ENCODE measurements at places on chromosomes 1 and 21. TPM values are rescaled to one million over a fixed set of nuclear protein-coding genes. Genes with fewer than 3 reads are reported as not detected.
A peak's percentile ranks its signal among the peaks of the same experiment; 100 is the strongest.

Gene ADAMTS1
- not detected for total RNA-seq

Gene BTBD8
- 1.3 TPM for total RNA-seq

Gene KCNA3
- total RNA-seq: 16.2 TPM

DNA sequence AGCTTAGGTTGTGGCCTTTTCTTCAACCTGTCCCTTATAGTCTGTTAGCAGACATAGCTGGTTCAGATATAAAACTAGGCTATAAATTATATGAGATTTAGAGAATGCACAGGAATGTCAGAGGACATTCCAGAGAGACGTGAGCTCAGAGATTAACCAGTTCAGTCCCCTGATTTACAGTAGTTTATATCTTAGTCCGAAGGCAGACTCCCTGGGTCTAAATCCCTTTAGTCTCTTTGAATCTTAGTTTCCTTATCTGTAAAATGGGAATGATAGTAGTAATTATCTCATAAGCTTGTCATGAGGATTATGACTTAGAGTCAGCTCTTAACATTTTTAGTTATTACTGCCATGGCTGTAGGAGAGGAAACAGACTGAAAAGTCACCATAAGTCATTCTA, 45.5 kb upstream of the PLXNA2 start:
- no peak overlapping the region for H3K4me3 ChIP-seq
- no peak overlapping the region for H3K27ac ChIP-seq
- DNase-seq: no peak

GRCh38 chr1:7473223-7474142, 297.6 kb upstream of the VAMP3 start:
- H3K27me3 ChIP-seq: no peaks in the 10 kb centered on the region
- H3K36me3 ChIP-seq: no peaks in the 10 kb centered on the region
- no peak overlapping the region for H3K27ac ChIP-seq
- DNase-seq: no peak
- H3K4me3 ChIP-seq: no peak overlapping the region

DNA sequence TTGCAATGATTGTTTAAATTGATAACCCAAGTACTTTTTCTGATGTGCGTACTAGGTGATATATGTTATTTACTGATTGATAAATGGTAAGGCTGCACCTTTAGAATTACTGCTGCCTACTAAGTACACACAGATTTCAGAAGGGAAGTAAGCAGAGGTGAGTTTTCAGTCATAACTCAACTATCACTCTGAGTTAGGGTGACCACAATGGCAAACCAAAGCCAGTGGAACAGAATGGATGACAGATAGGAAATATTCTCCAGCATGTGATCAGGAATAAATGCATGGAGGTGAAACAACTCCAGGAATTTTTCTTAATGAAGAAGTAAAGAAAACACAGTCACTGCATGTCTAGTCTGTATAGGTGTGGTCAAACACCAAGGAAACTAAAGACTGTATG, 7.5 kb upstream of the KCNJ15 start:
- no peak overlapping the region for H3K27ac ChIP-seq
- peaks cover 24% of the 10 kb centered on the region for H3K4me1 ChIP-seq
- peaks cover 7% of the 10 kb centered on the region for H3K27me3 ChIP-seq
- no peak for DNase-seq

- H3K4me3 ChIP-seq: no peak overlapping the region
- H3K27me3 ChIP-seq: no peaks in the 10 kb centered on the region
- H3K27ac ChIP-seq: no peak overlapping the region
- DNase-seq: no peak
- H3K4me1 ChIP-seq: no peaks in the 10 kb centered on the region
These were observed 1276.7 kb upstream of the PRMT6 start for GRCh38 chr1:105779727-105780126.

DNA sequence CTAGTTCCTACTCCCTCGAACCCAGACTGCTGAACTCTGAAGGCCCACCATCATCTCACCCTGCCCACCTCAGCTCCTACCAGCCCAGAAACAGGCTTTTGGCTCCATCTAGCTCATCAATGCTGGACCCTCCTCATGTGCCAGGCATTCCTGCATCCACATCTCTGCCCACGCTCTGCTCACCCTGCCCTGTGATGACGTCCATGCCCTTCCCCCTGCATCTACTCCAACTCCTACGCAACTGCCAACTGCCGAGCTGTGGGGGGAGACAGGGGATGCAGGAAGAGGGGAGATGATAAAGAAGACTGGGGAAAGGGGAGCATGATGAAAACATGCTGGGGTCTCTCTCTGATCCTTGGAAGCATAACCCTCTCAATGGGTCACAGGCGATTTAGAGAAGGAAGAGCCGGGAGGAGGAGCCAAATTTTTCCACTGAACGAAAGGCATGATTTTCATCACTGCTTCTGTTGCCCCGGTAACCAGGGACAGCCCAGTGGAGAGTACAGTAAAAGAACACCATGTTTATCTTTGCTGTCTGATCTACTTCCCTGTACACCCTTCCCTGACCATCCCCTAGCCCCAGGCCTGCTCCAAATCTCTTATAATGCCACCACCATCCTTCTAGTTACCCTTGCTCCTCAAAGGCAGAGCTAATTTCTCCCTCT, 44.3 kb downstream of the CD34 start:
- DNase-seq: peak; percentile 67
- no peaks in the 10 kb centered on the region for H3K27me3 ChIP-seq
- H3K4me1 ChIP-seq: peaks cover 86% of the 10 kb centered on the region
- H3K36me3 ChIP-seq: peaks cover 51% of the 10 kb centered on the region
- peak overlapping the region; percentile 91 for H3K4me3 ChIP-seq

GRCh38 chr1:32336591-32336932, 529 bp upstream of the MARCKSL1 start:
- H3K4me1 ChIP-seq: peaks cover 49% of the 10 kb centered on the region
- no peaks in the 10 kb centered on the region for H3K27me3 ChIP-seq
- no peak overlapping the region for H3K27ac ChIP-seq
- H3K36me3 ChIP-seq: peaks cover 11% of the 10 kb centered on the region
- H3K4me3 ChIP-seq: peak overlapping the region; percentile 36

GRCh38 chr1:230186003-230186863, 119.2 kb downstream of the GALNT2 start:
- H3K36me3 ChIP-seq: peaks cover 39% of the 10 kb centered on the region
- no peak overlapping the region for H3K4me3 ChIP-seq
- H3K4me1 ChIP-seq: peaks cover 36% of the 10 kb centered on the region
- H3K27me3 ChIP-seq: no peaks in the 10 kb centered on the region
- peak; percentile 47 for DNase-seq

GRCh38 chr21:19785941-19786340, 1212.3 kb upstream of the NCAM2 start:
- H3K27me3 ChIP-seq: no peaks in the 10 kb centered on the region
- H3K4me3 ChIP-seq: no peak overlapping the region
- H3K4me1 ChIP-seq: no peaks in the 10 kb centered on the region
- no peak for DNase-seq

DNA sequence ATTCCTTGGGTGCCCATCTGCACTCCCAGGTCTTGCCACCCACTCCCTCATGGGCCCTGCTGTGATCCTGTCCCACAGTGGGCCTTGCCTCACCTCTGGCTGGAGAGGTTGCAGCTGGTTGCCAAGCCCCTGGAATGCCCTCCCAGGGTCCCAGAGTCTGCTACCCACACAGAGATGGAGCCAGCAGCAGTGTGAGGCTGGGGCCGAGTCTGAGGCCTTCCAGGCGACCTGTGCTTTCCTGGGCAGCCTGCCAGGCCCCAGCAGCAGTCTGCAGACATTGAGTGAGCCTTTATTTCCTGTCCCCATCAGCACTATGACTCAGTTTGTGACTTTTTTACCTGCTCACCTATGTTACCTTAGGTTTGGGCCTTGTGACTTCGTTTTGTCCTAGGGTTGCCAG, 25.0 kb upstream of the TSPAN2 start:
- DNase-seq: no peak
- no peaks in the 10 kb centered on the region for H3K36me3 ChIP-seq
- H3K4me1 ChIP-seq: peaks cover 2% of the 10 kb centered on the region
- H3K27me3 ChIP-seq: no peaks in the 10 kb centered on the region
- H3K27ac ChIP-seq: no peak overlapping the region
- H3K4me3 ChIP-seq: no peak overlapping the region

- H3K36me3 ChIP-seq: no peaks in the 10 kb centered on the region
- no peaks in the 10 kb centered on the region for H3K4me1 ChIP-seq
- no peak for DNase-seq
- H3K27me3 ChIP-seq: peaks cover 5% of the 10 kb centered on the region
- H3K27ac ChIP-seq: no peak overlapping the region
These were observed 37.1 kb downstream of the DIRAS3 start for GRCh38 chr1:68013351-68013750.

- peaks cover 5% of the 10 kb centered on the region for H3K36me3 ChIP-seq
- DNase-seq: no peak
- H3K27me3 ChIP-seq: no peaks in the 10 kb centered on the region
- H3K27ac ChIP-seq: peak overlapping the region; percentile 55
These were observed 16.3 kb downstream of the ATG4C start for GRCh38 chr1:62800281-62800680.

DNA sequence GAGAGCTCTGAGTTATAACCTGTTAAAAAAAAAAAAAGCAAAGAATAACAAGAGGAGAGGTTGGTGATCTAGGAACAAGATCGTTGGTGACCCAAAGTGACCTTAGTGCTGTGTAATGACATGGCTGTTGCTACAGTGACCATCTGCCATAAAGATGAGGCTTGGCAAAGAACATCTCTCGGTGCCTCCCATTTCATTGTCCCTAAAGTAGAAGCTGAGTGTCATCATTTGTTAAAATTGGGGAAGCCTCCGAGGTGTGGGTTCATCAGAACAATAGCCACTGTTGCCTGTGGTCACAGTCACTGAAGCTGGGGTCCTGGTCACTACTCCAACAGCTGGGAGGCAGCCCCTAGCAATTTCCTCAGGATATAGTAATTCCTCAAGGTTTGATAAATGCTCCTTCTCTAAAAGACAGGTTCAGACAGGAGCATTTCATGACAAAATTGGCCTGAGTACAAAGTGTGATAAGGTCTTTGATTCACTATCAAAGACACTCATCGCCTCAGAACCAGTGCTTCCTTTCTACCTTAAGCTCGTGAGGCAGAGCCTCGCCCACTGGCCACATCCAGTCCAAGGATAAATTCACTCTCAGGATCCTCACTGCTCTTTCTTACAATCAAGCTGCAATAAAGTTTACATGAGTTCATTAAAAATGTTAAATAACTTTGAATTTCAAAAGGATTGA, 81.9 kb upstream of the RGS2 start:
- no peaks in the 10 kb centered on the region for H3K36me3 ChIP-seq
- H3K27me3 ChIP-seq: peaks cover 1% of the 10 kb centered on the region
- H3K4me1 ChIP-seq: no peaks in the 10 kb centered on the region
- no peak for DNase-seq
- H3K4me3 ChIP-seq: no peak overlapping the region

DNA sequence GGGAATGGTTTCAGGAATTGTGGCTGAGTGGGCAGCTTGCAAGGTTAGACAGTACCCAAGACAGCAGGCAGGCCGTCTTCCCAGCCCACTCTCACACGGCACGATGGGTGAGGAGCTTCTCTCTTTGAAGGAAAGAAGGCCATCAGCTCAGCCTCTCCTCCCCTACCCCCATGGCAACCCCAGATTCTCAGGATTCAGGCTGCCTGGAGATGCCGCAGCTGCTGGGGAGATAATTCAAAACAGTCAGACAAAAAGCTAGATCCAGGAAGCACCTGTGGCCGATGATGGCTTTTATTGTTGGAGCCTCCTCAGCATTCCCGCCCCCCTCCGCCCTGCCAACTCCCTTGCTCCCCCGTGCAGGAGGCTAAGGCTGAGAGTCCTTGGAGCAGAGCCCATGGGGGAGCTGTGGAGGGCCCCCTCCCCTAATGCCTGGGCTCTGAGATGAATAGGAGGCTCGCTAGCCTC, 220.5 kb downstream of the TRABD2B start:
- H3K36me3 ChIP-seq: no peaks in the 10 kb centered on the region
- H3K4me1 ChIP-seq: no peaks in the 10 kb centered on the region
- no peak for DNase-seq
- peaks cover 2% of the 10 kb centered on the region for H3K27me3 ChIP-seq
- no peak overlapping the region for H3K27ac ChIP-seq
- H3K4me3 ChIP-seq: no peak overlapping the region

DNA sequence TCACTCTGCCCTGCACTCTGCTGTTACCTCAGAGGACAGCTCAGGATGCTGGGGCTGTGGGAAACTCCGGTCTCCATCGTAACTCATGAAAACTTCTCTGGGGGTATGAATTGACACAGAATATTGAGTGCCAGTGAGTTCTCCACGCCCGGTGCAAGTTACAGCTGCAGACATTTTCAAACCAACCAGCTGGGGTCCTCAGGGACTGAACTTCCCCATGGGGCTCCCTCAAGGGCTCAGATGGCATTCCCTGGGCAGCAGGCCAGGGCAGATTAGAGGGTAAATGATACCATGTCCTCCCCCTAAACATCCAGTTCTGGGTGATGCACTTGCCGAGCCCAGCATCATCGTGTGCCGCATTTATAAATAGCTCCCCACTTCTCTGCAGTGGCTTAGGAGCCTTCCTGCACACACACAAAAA, 27.8 kb upstream of the CCSAP start:
- no peaks in the 10 kb centered on the region for H3K36me3 ChIP-seq
- peaks cover 2% of the 10 kb centered on the region for H3K4me1 ChIP-seq
- H3K27ac ChIP-seq: no peak overlapping the region
- H3K27me3 ChIP-seq: peaks cover 10% of the 10 kb centered on the region

DNA sequence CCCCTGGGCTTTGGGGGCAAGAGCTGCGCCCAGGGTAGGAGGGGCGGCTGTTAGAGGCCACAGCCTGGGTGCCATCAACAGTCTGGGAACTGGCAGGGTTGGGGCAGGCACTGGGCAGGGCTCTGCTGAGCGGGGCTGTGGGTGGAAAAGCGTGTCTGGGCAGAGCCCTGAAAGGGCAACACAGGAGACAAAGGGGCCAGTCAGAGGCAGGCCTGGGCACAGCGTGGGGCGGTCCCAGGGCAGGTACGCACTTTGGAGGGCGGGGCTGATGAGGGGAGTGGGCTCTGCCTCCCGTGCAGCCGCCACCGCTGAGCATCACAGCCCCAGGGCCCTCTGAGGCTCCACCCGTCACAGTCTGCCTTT, 13.9 kb downstream of the CELSR2 start:
- H3K4me1 ChIP-seq: peaks cover 2% of the 10 kb centered on the region
- H3K27me3 ChIP-seq: no peaks in the 10 kb centered on the region
- H3K4me3 ChIP-seq: peak overlapping the region; percentile 12
- no peaks in the 10 kb centered on the region for H3K36me3 ChIP-seq

GRCh38 chr1:209675565-209676154, 448 bp downstream of the G0S2 start:
- DNase-seq: peak; percentile 11
- H3K4me1 ChIP-seq: peaks cover 37% of the 10 kb centered on the region
- peaks cover 2% of the 10 kb centered on the region for H3K36me3 ChIP-seq

GRCh38 chr1:102588536-102588935, 519.8 kb downstream of the COL11A1 start:
- no peaks in the 10 kb centered on the region for H3K27me3 ChIP-seq
- no peak overlapping the region for H3K27ac ChIP-seq
- no peaks in the 10 kb centered on the region for H3K4me1 ChIP-seq
- DNase-seq: no peak
- no peaks in the 10 kb centered on the region for H3K36me3 ChIP-seq

- no peak overlapping the region for H3K4me3 ChIP-seq
- no peak overlapping the region for H3K27ac ChIP-seq
- peaks cover 55% of the 10 kb centered on the region for H3K36me3 ChIP-seq
- H3K4me1 ChIP-seq: peaks cover 17% of the 10 kb centered on the region
- H3K27me3 ChIP-seq: no peaks in the 10 kb centered on the region
These were observed 95.3 kb downstream of the COP1 start for GRCh38 chr1:176111835-176112234.

- peaks cover 78% of the 10 kb centered on the region for H3K4me1 ChIP-seq
- H3K36me3 ChIP-seq: peaks cover 13% of the 10 kb centered on the region
These were observed 60.4 kb downstream of the CAPZB start for GRCh38 chr1:19424651-19425570.
